ENCODE measurements at places on chromosomes 12 and 14.

DNA sequence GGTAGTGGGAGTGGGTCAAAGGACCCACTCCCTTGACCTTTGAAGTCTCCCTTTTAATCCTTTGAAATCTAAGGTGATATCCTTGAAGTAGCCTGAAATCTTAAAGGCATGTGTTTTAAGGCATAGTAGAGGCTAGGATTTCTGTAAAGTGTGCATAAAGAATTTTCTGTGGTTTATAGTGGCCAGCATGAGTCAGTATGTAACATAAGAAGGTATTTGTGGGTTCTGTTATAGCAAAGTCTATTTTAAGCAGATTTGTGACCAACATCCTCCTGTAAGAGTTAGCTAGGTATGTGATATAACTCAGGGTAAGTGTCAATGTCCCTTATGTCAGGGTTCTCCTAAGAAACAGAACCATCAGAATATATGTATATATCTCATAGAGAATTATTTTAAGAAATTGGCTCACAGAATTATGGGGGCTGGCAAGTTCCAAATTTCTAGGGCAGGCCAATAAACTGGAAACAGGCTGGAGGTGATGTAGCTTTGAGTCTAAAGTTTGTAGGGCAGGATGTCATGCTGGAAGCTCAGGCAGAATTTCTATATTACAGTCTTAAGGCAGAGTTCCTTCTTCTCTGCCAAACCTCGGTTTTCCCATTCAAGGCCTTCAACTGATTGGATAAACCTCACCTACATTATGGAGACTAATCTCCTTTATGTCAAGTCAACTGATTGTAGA, 18.7 kb upstream of the EPYC start:
- no peak for DNase-seq

DNA sequence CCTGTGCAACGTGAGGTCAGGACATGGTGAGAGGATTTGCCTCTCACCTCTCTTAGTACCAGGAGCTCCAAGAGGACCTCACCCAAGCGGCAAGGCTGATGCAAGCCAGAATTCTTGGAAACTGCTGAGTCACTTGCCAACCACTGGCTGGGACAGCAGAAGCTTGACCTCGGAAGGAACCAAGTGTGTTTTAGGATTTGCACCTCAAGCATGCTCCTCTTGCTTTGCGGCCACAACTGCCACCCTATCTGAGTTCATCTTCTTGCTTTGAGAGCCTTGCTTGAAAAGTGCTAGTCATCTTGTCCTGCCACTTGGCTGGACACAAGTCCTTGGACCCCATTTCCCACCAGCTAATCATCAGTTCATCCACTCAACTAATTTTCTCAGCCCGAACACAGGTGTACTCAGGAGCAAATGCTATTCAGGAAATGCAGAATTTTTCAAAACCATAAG, 195.8 kb downstream of the SLC25A21 start:
- peak; percentile 75 for DNase-seq

GRCh38 chr12:129961091-129961490, 57.3 kb upstream of the TMEM132D start:
- DNase-seq: no peak

GRCh38 chr12:12835378-12836146, 22.4 kb downstream of the DDX47 start:
- no peak for DNase-seq
